CD4-positive, alpha-beta T cell treated with Interleukin-15 for 1 hour (primary cell): ENCODE measurements at places on chromosomes 16 and 17.

DNA sequence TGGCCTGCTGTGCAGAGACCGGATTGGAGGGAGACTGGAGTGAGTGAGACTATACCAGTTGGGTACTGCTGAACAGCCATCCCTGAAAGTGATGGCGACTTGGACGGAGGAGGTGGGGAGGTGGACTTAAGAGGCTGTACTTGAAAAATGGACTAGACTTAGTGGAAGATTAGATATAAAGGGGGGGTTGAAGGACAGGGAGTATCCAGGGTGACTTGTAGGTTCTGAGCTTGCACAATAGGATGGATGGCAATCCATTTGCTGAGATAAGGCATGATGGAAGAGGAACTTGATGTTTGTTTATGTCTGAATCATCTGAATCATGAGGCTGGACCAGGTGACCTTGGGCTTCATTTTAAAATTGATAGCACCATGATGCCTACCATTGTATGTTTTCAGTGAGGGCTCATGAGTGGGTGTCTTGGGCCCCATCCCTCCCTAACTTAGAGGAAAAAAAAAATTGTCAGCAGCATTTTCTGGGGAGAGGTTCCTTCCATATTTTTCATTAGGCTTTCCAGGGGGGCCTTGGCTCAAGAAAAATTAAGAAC is 41.2 kb downstream of the PRKCA start:
- no peak for DNase-seq

DNA sequence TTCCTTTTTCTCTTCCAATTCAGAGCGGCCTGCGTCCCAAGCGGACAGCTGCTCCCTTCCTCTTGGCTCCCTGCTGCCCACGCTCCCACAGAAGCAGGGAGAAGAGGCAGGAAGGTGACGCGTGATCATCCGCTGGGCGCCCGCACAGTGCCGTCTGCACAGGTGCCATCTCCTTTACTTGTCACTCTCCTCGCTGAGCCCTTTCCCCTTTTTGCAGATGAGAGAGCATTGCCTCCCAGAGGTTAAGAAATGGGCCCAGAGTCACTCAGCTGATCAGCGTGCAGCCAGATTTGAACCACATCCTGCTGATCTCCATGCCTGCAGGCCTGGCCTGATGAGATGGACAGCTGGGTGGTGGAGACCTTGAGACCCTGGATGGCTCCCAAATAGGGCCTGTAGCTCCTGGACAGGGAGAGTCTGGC is 299.8 kb downstream of the SEC14L1 start:
- peak; percentile 41 for DNase-seq

DNA sequence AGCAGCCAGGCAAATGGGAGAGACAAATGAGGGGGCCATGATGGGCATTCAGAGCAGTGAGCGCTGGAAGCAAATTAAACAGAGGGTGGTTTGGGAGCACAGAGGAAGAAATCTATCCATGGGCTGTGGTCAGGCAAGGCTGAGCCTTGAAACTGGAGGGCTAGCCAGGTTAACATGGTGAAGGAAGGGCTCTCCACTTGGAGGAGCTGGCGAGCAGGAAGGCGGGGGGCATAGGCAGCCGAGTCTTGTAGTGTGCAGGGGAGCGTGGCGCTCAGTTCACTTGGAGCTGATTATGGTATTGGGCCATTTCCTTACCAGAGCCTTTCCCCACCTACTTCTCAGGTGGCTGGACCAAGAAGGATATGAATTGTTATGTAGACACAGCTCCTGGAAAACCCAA is 189.7 kb downstream of the SNX29 start:
- no peak for DNase-seq

- no peak for DNase-seq
These were observed 29.8 kb upstream of the XYLT2 start for GRCh38 chr17:50316016-50316587.

DNA sequence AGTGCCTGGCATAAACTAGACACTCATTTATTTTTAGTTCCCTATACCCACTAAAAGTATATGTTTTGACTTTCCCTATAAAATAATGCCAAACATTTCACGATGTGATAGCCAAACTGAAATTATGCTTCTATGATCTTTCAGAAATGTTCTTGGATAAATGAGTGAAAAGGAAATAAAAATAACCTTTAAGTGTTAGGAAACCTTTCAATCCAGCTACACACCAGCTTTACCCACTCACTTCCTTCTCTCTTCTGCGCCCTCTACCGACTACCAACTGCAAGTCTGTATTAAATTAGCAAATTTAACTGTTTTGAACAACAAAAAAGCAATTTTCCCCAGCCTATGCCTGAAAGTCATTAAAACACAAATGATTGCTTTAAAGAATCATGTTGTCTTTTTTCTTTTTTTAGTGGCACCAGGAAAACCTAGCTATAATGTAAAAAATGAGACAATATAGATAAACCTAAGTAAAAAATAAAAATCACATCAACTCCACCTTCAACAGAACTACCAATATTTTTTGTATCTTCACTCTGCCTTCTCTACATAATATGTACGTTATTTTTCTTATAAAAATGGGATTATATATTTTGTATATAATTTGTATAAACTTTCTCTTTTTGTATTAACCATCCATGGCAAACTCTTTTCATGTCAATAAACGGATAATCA is 13.2 kb upstream of the TMEM100 start:
- DNase-seq = no peak

DNA sequence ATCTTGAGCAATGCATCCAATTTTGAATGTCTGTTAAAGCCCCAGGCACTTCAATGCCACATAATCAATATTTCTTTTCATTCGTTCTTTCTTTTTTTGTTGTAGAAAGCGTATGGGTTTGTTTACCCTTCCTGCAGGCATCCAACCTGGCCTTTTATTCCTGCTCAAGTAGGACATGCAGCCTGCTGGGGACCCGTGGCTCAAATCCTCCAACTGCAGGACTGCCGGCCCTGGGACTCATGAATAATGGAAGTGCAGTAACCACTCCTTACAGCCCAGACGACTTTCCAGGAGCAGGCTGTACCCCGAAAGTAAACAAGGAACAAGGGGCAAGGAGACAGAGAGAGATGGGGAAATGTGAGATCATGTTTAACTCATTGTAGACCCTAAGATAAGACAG is 126.4 kb downstream of the SALL1 start:
- no peak for DNase-seq

DNA sequence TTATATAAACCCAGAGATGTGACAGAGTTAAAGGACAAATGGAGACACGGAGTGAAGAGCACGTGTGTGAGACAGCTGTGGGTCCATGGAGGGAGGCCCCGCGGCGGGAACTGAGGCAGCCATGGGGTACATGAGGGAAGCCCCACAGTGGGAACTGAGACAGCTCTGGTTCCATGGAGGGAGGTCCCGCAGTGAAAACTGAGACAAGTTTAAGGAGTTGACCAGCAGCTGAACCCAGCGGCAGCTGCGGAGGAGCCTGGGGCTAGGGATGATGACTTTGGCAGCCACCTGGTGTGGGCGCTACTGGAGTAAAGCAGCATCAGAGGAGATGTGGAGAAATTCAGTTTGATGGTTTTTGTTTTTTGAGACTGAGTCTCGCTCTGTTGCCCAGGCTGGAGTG is 185.1 kb downstream of the RPTOR start:
- DNase-seq = no peak

DNA sequence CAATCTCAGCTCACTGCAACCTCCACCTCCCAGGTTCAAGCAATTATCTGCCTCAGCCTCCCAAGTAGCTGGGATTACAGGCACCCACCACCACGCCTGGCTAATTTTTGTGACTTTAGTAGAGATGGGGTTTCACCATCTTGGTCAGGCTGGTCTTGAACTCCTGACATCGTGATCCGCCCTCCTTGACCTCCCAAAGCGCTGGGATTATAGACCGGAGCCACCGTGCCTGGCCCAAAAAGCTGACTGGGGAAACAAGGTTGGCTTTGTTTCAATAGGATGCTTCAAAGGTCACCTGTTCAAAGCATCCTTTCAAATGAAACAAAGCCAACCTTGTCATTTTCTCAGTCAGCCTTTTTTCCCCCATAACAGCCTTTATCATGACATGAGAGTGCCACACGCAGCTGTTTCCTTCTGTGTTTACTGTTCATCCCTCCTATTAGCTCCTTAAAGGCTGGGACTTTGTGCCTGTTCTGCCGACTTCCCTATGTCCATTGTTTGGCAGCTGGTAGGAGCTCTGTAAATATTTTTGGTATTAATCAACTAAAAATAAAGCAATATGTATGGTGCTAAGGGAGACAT is 51.1 kb downstream of the ADAMTS18 start:
- DNase-seq = no peak

GRCh38 chr17:80850817-80851216 is 140.8 kb upstream of the CHMP6 start:
- DNase-seq = no peak

- DNase-seq = peak; percentile 46
These were observed 3.5 kb downstream of the ZFPM1 start for GRCh38 chr16:88456356-88457292.

DNA sequence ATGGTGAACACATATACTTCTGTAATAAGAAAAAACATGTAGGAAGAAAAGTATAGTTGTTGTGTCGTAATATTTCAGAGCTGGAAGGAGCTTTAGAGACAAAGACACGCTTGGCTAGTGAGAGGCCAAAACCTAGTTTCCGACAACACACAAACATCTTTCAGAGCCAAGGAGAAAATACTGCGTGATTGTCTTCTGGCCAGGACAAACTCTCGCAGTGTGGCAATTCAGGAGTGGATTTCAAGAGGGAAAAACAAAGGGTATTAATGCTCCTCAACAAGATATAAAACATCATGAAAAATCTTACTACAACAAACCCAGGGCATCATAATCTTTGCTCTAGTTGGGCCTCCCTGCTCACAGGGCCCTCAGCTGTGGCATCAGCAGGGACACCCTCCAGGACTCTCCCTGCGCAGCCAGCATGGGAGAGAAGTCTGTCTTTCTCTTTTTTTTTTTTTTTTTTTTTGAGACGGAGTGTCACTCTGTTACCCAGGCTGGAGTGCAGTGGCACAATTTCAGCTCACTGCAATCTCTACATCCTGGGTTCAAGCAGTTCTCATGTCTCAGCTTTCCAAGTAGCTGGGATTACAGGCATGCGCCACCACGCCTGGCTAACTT is 66.4 kb downstream of the CYB5B start:
- no peak for DNase-seq

GRCh38 chr17:28550858-28551257 is 1.6 kb downstream of the UNC119 start:
- no peak for DNase-seq

- DNase-seq = no peak
These were observed 172.0 kb upstream of the SOX9 start for GRCh38 chr17:71948703-71949422.

DNA sequence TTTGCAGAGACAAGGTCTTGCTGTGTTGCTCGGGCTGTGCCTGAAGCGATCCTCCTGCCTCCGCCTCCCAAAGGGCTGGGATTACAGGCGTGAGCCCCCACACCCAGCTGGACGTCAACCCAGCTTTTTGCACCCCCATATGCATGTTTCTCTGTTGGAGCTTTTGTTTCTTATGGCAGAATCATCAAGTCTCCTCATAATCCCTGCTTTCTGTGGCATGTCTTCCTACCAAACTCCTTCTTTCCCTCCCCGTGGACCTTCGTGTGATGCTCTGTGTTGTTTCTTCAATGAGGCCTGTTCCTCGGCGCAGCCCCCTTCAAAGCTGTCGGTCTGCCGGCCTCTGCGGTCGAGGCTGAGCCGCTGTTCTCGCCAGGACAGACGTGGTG is 71.6 kb downstream of the METRNL start:
- no peak for DNase-seq

- peak; percentile 67 for DNase-seq
These were observed 5.8 kb upstream of the ARMC5 start for GRCh38 chr16:31453255-31454204.

DNA sequence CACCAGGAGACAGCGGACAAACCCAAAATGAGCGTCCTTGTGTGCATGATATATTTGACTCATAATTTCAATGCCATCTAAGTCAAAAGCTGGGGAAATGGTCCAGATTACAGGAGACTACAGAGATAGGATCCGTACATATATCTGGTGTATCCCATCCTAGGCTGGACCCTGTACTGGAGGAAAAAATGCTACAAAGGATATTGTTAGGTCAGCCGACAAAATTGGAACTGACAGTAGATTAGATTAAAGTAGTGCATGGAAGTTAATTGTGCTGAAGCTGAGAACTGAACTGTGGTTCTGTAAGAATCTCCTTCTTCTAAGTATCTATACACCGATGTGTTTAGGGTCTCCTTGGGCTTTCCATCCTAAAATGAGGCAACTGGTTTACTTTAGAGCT is 24.3 kb downstream of the KCNG4 start:
- DNase-seq = no peak

DNA sequence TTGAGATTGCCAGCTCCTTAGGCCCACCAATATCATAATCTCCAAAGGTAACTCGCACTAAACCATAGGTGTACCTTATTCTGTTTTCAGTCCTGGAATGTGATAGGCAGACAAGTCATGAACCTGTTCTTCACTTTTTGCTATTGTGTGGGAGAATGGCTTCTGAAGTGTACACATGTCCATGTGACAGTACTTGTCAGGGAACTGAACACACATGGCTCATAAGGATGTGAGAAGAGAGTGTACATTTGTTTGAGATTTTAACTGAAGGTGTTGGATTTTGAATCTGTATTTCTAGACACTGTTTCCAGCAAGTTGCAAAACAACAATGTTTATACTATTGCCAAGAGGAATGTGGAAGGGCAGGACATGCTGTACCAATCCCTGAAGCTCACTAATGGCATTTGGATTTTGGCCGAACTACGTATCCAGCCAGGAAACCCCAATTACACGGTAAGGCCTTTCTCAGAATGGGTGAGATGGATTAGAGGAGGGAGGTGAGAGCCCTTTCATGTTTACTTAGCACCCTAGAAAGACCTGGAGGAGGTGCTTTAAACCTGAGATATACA is 14.5 kb upstream of the RASL10B start:
- DNase-seq = no peak

DNA sequence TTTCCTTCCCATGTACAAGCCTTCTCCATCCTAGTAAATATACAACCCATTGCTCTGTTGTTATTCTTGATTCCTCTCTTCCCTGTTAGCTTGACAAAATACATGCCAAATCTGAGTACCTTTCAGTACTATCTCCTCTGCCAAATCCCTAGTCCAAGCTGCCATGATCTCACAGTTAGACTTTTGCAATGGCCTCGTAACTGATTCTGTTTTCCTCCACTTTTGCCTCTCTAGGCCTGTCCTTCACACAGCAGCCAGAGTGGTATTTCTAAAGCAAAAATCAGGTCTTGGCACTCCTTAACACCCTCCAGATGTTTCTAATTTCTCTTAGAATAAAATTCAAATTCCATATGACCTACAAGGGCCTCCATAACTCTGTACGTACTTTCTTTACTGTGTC is 153.0 kb upstream of the RBL2 start:
- no peak for DNase-seq
